NCI-H510A treated with DMSO at 0.1 percent for 48 hours (cell line): ENCODE measurements at places on chromosomes 4 and X.

DNA sequence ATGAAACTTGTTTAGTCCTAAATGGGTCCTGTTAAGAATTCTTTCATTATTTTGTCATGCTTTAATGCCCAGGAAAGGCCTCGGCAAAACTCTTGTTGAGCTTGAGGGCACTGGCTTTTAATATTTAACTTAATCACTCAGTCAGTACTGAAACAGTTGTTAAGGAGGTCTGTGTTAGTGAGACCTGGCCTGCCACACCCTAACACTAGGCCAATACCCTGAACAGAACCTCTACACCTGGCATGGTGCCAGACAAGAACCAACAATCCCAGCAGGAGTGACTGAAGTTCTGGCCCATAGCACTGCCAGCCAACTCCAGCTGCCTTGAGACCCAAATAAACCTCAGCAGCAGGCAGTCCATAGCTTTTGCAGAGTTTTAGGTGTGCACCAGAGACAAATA lies 85.7 kb upstream of the ITM2A start:
- no peak for DNase-seq

- no peak for DNase-seq
Measured at GRCh38 chr4:76738086-76738931, 159.6 kb downstream of the SOWAHB start.

GRCh38 chr4:102344520-102344953 lies 745 bp downstream of the SLC39A8 start:
- no peak for DNase-seq

DNA sequence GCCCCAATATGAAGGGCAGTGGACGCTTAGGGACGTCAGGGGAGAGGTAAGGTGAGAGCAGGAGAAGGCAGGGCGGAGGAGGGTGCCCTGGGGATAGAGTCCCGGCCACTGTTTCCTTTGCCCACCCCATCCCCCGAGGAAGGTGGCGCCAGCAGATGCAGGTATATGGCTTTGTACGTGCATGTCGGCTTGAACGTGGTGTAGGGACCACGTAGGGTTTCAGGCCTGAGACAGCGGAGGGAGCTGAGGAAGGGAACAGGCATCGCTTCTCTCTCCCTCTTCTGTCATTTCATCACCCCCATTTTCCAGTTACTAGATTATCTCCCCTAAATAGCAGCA lies 97.9 kb downstream of the PHKA2 start:
- DNase-seq = no peak

- no peak for DNase-seq
Measured at GRCh38 chrX:1420371-1420770, 28.5 kb upstream of the SLC25A6 start.
